GM23248 (cell line): ENCODE measurements at places on chromosomes 4 and X. TPM values are rescaled to one million over a fixed set of nuclear protein-coding genes. Genes with fewer than 3 reads are reported as not detected.
A peak's percentile ranks its signal among the peaks of the same experiment; 100 is the strongest.

- DNase-seq, result peak; percentile 38
- peaks cover 39% of the 10 kb centered on the region for H3K4me1 ChIP-seq
- H3K36me3 ChIP-seq, result no peaks in the 10 kb centered on the region
- H3K27ac ChIP-seq, result no peak overlapping the region
- H3K27me3 ChIP-seq, result no peaks in the 10 kb centered on the region
Observed at GRCh38 chr4:68465058-68465457, 17.8 kb downstream of the TMPRSS11E start.

- H3K4me1 ChIP-seq, result peaks cover 10% of the 10 kb centered on the region
- no peak overlapping the region for H3K27ac ChIP-seq
- H3K36me3 ChIP-seq, result peaks cover 15% of the 10 kb centered on the region; the same call in 1 of the 2 replicates
- DNase-seq, result peak; percentile 46
- no peak overlapping the region for H3K4me3 ChIP-seq
Observed at GRCh38 chr4:82984459-82984858, 26.2 kb downstream of the LIN54 start.

DNA sequence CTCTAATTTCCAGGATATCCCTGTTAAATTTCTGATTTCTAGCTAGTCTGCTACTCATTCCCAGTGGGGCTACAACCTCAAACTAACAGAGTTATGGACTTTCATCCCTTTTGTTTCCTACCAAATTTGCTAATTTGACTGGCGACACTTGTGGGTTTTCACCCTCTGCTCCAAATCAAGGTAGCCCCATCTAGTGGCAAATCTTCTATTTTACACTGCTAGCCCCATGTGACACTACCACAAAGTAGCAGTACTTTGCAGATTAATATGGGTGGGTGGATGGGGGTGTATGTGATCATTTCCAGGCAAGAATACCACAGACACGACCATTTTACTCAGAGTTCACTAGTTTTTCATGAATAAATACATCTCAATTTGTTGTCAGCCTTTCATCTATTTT lies 150.3 kb downstream of the MSL3 start:
- H3K4me3 ChIP-seq, result no peak overlapping the region
- no peak overlapping the region for H3K27ac ChIP-seq
- H3K27me3 ChIP-seq, result no peaks in the 10 kb centered on the region
- peak; percentile 26 for DNase-seq
- H3K4me1 ChIP-seq, result no peaks in the 10 kb centered on the region

GRCh38 chr4:53626491-53626890 lies 35.2 kb upstream of the LNX1 start:
- no peak overlapping the region for H3K4me3 ChIP-seq
- peaks cover 7% of the 10 kb centered on the region for H3K4me1 ChIP-seq
- H3K36me3 ChIP-seq, result no peaks in the 10 kb centered on the region
- peak; percentile 4 for DNase-seq
- no peak overlapping the region for H3K27ac ChIP-seq

GRCh38 chrX:143002206-143002605 lies 23.5 kb upstream of the SPANXN4 start:
- no peaks in the 10 kb centered on the region for H3K4me1 ChIP-seq
- H3K27me3 ChIP-seq, result no peaks in the 10 kb centered on the region
- no peak overlapping the region for H3K4me3 ChIP-seq
- DNase-seq, result no peak

RAB9B gene
- 0.89 and 1.5 TPM in 2 replicates for total RNA-seq

MID1 gene
- total RNA-seq, result 5.1 and 5.6 TPM in 2 replicates

PCDH19 gene
- 0.51 and 0.54 TPM in 2 replicates for total RNA-seq
